ENCODE measurements at places on chromosomes 2 and 18.
A peak's percentile ranks its signal among the peaks of the same experiment; 100 is the strongest.

DNA sequence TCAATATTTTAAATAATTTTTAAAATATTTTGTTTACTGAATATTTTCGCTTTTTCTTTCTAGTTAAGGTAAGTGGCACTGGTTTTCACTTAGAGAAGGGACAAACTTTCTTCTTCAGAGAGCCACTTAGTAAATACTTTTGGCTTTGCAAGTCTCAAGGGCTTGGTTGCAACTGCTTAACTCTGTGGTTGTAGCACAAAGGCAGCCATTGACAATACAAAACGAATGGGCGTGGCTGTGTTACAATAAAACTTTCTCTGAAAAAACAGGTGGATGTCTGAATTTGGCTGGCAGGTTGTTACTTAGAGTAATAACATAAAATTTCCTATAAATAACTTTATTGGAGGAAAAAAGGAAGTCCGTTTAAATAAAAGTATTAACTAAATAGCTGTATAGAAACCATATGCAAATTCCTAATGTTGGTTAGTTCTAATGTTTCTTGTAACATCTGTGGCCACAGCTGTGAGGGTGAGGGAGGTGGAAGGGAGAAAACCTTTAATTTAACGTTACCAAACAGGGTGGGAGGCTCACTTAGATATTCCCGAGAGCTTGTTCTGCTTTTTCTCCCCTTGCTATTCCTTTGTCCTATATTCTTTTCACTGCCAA, 62.4 kb upstream of the TNP1 start:
- DNase-seq: no peak

- DNase-seq: peak; percentile 57
Observed at GRCh38 chr2:164620873-164621763, at the start of gene GRB14. GRB14 (minus strand) TSS chr2:164621482; CDS start chr2:164621309, 173 bp downstream.

- DNase-seq: no peak
Observed at GRCh38 chr2:131567891-131568290, 40.2 kb downstream of the CCDC74A start.

DNA sequence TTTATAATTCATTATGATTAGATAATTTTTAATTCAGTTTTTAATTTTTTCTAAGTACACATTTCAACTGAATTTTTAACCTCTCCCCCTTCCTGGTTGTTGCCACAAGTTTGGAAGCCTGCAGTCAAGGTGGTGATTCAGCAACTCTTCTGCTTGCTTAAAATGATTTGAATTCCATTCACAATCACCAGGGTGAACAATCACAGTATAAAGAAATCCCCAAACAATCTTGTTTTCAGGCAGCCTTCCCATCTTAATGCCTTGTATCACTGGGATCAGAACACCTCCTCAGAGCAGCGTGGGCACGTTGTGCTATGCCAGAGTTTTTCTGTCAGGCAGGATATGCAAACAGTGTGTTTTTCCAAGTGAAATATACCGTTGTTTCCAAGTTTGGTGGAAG, 46.7 kb upstream of the BARD1 start:
- DNase-seq: no peak

- no peak for DNase-seq
Observed at GRCh38 chr2:16322308-16323125, 343.1 kb downstream of the CYRIA start.

DNA sequence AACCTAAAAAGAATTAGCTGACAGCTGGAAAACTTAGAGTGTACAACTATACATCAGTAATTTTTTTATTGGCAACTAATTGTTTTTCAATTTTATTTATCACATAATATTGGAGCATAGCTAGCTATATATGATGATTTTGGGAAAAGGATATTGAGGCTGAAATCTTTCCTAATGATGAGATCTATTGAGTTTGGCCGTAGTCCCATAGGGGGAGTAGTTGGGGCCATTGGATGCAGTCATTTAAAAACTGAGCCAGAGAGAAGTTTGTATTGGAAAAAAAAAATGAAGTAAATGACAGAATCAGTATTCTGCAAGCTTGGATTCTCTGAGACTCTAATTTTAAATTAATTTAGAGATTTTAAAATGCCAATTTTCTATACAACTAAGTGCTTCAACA, 179.8 kb downstream of the LTBP1 start:
- DNase-seq: no peak

GRCh38 chr2:190930411-190930810, 49.8 kb downstream of the GLS start:
- no peak for DNase-seq

DNA sequence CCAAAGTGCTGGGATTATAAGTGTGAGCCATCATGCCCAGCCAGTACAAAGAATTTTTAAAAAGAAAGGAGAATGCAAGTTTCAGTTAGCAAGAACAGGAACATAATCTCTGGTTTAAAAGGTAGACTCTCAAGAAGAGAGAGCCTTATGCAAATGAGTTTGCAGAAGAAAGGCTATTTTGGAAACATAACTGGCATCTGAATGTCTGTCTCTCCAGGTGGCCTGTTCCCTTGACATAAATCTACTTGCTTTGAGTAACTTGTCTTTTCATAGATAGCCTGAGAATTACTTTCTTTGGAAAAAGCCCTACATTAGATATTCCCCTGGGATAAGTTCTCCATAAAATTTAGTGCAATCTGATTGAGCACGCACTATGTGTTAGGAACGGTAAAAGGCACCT, 109.6 kb downstream of the ICOS start:
- DNase-seq: no peak

- DNase-seq: no peak
Observed at GRCh38 chr18:71105994-71106546, 817.2 kb downstream of the SOCS6 start.

Measured in NCI-H1436 (cell line).